ENCODE measurements at places on chromosomes 5 and 9.

DNA sequence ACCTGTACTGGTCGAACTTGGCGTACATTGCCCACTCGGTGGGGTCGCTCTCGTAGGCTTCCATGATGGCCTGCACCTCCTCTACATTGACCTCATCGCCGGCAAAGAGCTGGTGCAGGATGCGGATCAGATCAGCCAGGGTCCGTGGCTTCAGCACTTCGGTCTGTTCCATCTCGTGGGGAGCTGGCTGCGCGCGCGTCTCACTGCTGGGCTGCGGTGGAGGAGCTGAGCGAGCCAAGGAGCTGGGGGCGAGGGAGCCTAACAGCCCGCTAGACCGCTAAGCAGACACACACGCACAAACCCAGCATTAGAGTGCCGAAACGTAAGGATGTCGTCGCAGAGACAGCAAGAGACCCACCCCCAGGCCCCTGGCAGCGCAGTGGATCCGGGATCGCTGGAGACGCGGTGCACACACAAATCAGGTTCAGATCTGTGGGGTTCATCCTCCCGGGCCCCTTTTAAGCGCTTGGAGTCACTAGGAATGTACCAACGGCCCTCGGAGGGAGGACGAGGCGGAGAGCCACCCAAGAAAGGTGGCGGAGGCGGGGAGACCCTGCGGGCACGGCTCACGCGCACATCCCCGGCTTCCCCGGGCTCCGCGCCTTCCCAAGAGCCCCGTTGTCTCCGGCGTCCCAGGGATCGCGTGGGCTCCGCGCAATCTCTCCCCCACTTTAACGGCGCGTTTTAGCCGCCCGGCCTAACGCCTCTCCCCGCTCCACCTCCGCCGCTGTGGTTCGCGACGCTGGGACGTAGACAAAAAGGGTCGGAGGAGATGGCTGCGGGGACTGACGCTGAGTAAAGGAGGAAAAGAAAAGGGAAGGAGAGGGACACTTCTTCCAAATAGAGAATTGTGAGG lies at the start of gene CDO1:
CDO1 (minus strand) TSS at position 434 of the 856 bp plus-strand sequence; CDS start at position 172, 262 bp downstream.
- DNase-seq = no peak

DNA sequence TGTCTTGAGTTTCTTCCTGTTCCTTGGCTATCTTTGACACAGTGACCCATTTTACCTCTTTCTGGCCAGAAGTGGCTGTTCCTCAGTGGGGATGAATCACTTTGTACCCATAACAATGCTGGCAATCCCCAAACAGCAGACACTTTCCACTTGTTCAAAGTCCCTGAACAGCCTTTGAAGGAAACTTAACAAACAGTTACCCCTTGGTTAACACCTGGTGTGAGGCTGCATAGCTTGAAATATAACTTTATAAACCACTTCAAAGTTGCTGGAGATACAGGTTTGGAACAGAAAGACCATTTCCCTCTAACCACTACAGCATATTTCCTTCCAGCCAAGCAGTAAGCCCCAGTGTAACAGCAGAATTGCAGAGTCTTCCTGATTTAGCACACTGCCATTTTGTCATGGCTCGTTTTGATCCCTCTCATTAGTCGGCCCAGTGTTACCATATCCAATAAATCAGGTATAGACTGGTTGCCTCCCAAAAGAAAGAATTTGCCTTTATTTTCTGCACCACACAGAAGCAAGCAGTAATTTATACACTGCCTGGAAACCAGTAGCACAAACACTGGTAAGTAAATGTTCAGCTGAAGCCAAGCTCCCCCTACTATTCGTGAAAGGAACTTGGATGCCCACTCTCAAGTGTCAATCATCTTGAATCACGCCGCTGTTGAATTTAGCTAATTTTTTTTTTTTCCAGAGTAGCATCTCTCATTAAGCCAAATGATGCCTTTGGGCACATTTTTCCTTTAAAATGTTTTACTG lies 225.9 kb downstream of the PIK3R1 start:
- DNase-seq = no peak

- DNase-seq = no peak
Measured at GRCh38 chr9:94178927-94179326, 80.2 kb upstream of the ZNF169 start.

DNA sequence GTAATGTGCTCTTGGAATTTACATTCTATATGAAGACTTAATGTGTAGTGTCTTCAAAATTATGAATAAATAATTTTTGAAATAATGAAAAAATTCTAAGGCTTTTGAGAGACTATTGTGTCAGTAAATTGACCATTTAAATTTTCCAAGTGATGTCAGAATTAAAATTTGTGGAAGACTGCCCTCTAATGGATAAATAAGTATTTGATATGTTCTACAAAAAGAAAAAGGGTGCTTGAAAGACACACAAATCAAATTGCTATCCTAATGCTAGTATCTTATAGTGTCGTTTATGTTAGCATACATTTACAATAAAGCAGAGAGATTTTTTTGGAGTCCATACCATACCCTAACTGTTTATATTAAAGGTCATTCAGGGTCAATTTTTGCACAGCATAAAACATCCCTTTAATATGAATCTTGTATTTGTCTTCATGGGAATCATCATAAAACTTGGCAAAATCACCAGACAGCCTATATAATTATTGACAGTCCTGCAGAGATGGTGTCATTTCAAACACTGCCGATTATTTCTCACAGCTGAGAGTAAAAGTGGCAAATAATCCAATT lies 120.8 kb upstream of the SLC27A6 start:
- no peak for DNase-seq

- DNase-seq = no peak
Measured at GRCh38 chr5:91006713-91007112, 376.4 kb downstream of the ARRDC3 start.

- no peak for DNase-seq
Measured at GRCh38 chr5:19767987-19768386, 220.0 kb downstream of the CDH18 start.

Measured in stimulated activated CD4-positive, alpha-beta T cell treated with anti-CD3 and anti-CD28 coated beads, Interleukin-4, amount 100 ng/mL, for 4 hours (primary cell).